COR-L47 (cell line): ENCODE measurements at places on chromosomes 7 and 10.
A peak's percentile ranks its signal among the peaks of the same experiment; 100 is the strongest.

DNA sequence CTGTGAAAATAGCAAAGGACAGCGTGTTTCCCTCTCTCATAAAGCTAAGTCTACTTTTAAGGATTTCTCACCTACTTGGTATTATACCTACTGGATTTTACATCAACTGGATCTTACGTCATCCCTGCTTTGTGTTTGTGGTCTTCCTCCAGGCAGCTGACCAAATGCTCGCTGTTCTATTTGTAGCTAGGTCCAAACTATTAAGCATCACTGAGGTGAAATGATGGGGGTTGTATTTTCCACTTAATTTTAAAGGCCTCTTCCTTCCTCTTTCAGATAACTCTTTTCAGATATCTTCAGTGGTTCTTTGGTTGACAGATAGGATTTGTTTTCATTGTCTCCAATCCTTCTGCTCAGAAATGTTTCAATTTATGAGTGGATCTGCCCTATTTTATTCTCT, 169.7 kb downstream of the RNLS start:
- no peak for DNase-seq

DNA sequence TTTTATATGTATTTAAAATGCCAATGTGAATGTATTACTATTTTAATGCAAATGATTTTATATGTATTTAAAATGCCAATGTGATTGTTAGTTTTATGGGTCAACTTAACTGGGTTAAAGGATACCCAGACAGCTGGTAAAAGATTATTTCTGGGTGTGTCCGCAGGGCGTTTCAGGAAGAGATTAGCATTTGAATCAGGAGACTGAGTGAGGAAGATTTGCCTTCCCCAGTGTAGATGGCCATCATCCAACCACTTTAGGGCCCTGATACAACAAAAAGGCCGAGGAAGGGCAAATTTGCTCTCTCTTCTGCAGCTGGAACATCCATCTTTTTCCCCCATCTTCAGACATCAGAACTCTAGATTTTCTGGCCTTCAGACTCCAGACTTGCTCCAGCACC, 116.2 kb downstream of the BAMBI start:
- no peak for DNase-seq

DNA sequence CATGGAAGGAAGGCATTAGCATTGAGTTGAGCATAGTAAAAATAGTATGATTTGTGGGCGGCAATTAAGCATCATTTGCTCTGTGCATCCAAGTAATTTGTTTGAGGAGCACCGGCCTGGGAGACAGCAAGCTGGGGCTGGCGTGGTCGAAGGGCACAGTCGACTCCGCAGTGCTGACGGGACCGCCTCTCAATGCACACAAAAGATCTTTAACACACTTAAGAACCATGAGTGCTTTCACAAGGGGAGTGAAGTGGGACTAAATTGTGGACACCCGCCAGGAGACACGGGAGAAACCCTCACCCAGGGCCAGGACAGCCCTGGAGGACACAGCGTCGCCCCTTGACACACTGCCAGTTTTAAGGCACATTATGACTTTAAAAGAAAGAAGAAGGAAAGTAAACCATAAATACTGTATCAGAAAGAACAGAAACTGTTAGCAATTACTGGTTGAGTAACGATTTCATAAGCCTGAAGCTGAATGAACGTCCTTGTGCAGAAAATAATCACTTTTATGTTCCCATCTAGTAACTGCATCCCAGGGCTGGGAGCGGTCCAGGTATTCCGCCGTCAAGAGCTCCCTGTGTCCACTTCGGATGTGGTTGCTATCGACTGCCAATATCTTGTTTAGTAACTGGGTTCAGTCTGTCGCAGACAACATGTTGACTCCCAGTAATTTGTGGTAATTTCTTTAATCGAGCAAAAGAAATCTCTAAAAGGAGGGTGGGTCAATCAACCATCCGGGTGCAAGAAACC, 102.1 kb downstream of the EBF3 start:
- no peak for DNase-seq

- no peak for DNase-seq
These were observed 53.1 kb downstream of the OSBPL3 start for GRCh38 chr7:24926623-24927524.

GRCh38 chr10:103681617-103682399, 173.6 kb downstream of the SH3PXD2A start:
- no peak for DNase-seq

GRCh38 chr10:108411894-108412293, 1247.4 kb upstream of the SORCS1 start:
- no peak for DNase-seq

DNA sequence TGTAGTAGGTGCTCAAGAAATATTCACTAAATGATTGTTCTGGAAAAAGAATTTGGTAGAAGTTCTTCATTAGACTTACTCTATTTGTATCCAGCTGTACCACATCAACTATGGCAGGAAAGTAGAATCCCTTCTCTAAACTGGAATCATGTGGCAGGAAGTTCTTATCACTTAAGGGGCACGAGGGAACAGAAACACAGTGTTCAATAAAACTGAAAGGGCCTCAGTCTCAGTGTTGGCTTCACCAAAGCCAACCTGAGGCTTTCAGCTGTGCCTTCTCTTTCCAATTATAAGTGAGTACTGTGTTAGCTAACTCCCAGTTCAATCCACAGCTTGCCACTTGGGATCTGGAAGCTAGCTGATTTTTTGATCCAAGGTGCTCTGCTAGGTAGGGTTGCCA, 257.6 kb upstream of the LRGUK start:
- no peak for DNase-seq

DNA sequence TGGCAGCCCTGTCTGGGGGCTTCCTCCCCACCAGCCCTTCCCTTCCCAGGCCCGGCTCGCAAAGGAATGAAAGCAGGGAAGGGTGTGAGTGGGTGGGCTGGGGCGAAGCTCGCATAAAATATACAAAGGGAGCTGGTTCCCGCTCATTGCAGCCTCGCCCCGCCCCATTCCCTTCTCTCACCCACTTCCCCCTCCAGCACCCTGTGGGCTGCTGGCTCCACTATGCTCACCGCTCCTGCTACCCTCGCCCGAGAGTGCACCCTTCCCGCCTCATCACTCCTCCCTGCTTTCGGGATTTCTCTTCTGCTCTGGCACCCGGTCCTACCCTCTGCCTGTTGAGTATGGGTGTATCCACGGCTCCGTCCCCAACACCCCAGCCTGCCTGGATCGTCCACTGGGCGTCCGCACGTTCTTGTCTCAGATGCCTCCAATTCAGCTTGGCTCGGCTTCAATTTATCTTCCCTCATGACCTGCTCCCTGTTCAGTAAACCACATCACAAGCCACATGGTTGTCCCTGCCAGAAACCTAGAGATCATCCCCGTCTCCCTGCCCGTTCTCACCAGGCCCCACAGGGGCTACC, 14.4 kb upstream of the TTYH3 start:
- DNase-seq: no peak

DNA sequence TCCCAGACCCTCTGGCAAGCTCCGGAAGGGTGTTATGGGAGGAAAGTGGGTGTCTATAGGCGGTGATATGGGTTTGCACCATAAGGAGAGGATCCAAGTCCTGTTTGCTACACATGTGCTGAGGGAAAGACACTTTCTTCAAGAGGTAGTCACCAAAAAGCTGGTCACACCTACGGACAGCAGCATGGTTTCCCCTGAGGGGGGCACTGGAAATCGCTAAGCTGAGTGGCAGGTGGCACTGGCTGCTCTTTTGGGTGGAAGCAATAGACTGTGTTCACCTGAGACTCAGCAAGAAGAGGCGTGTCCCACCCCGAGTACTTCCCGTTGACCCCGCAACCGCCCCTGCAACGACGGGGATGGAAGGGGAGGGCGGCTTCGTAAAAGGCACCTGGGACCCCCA, 1.8 kb upstream of the FOXI2 start:
- DNase-seq: no peak

DNA sequence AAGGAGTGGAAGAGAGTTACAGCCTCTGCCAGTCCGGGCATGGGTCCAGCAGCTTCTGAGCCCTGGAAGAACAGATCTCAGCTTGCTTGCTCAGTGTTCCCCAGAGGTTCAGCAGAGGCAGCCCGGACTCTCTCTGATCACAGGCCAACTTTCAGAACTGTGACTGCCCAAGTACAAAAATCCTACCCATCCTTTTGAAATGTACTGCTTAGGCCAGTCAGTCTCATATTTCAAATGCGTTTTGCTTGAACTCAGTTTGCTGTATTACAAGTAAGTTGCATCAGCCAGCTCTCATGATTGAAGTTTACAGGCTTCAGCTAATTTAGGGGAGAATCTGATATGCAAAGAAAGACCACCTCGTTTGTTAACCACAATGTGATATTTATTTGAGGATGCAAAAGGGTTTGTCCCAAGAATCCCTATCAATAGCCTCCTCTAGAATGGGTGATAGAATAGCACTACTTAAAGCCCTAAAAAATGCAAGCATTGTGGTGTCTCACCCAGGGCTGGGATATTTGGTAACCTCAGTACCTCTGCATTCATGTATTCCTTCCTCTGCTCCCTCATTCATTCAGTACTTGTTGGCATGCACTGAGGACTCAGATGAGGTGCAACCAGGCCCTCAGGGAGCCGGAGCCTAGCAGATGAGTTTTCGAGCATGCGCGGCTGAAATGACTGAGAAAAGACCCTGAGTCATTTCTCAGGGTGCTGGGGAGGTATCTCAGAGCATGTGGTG, 7.0 kb downstream of the AIMP2 start:
- DNase-seq: no peak

DNA sequence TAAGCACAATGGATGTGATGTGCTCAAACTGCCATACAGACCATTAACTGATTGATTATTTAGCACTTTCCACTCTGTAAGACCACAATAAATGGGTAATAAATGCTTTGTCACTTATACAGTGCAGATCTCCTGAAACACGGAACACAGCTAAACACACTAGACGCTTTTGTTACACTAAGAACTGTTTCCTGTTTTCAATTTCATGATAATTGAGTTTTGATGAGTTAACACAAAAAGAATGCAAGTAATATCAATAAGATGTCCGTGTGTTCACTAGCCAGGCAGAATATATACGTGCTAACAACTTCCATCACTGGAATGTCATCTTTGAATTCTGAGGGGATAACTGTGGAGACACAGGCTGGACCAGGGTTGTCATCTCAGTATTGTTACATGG, 178.8 kb downstream of the SKAP2 start:
- DNase-seq: no peak

GRCh38 chr10:59867590-59867989, 38.8 kb downstream of the CCDC6 start:
- no peak for DNase-seq

- peak; percentile 61 for DNase-seq
These were observed 656 bp upstream of the CNNM2 start for GRCh38 chr10:102917314-102917961.

GRCh38 chr10:5595994-5596471, 70.4 kb downstream of the ASB13 start:
- DNase-seq: no peak

DNA sequence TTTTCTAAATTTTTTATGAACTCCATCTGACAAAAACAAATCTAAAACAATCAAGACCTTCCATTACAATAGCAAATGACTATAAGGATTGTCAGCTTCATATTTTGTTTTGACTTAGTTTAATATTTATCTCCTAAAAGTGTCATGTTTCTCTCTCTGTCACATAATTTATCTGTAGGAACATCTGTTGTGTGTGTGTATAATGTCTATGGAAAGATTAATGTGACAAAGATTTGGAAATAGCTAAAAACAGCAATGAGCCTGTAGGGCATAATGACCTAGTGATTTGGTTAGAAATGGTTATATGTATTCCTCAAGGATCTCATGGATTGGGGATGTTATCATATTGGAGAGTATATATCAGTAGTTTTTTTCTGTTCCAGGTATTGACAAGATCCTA, 69.6 kb upstream of the MDFIC start:
- no peak for DNase-seq

DNA sequence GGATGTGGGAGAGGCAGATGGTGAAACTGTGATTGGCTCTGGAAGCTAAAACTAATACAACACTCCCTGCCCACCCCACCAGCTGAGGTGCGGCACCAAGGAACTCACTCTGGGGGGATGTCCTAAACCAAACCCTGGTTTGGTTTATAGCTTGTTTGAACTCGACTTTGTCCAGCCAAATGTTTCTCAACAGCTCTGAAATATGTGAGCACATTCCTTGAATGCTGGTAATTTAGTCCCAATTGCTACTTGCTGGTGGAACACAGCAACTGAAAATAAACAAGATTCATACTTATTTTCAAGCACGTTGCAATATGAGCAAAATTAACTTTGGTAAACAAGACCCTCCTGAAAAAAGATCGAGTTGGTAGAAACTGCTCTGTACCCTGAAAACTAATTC, 39.7 kb upstream of the CARD11 start:
- no peak for DNase-seq
